ENCODE measurements at places on chromosomes 6 and 20. TPM values are rescaled to one million over a fixed set of nuclear protein-coding genes. Genes with fewer than 3 reads are reported as not detected.

Gene HCK
- total RNA-seq, result not detected

Gene COL12A1
- 20.4 TPM for total RNA-seq

Gene CPXM1
- 0.14 TPM for total RNA-seq

Gene DCDC2
- 80.4 TPM for total RNA-seq

Gene OR2J1
- not detected for total RNA-seq

Gene WFDC5
- total RNA-seq, result not detected

Gene KIAA1755
- total RNA-seq, result not detected

Gene CRIP3
- total RNA-seq, result 5.4 TPM

Gene UBE3D
- total RNA-seq, result 8.4 TPM

Gene LIME1
- total RNA-seq, result 25.8 TPM

Gene OOEP
- 7.0 TPM for total RNA-seq

Gene CAGE1
- not detected for total RNA-seq

Gene OR12D3
- total RNA-seq, result not detected

Gene GINS1
- total RNA-seq, result 10.3 TPM

DNA sequence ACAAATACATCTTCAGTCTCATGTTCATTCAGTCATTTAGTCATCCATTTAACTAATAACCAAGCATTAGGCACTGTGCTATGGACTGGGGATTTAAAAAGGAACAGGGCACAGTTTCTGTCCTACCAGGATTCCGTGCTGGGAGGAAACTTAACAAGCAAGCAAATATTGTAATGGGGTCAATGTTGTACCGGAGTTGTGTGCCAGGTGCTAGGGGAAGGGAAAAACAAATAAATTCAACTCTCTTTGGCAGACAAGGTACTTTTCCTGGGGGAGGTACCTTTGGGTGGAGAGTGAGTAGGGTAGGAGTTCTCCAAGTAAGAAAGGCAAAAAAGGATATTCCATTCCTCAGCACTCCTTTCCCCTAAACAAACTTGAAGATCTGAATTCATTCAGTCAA lies 90.3 kb downstream of the OLIG3 start:
- DNase-seq, result no peak

GRCh38 chr6:92587525-92587924 lies 831.8 kb downstream of the EPHA7 start:
- no peak for DNase-seq

GRCh38 chr20:3847429-3847940 lies 851 bp downstream of the MAVS start:
- no peak for DNase-seq

DNA sequence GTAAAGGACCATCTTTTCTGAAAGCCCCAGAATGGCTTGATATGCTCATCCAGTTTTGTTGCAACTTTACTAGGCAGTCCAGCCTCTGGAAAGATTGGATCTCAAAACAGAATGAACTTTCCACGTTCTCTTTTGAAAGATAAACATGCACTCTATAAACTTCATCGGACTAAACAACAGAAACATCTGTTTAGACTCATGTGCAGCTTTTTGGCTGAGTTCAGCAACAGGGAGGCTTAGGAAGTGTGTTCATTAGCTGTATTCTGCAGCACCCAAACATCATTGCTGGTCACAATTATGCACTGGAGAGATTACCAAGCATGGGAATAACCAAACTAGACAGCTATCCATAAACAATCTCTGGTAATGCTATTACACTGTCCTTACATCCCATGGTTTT lies 180.5 kb downstream of the TENT5A start:
- no peak for DNase-seq

GRCh38 chr6:92460133-92460532 lies 959.2 kb downstream of the EPHA7 start:
- DNase-seq, result no peak

DNA sequence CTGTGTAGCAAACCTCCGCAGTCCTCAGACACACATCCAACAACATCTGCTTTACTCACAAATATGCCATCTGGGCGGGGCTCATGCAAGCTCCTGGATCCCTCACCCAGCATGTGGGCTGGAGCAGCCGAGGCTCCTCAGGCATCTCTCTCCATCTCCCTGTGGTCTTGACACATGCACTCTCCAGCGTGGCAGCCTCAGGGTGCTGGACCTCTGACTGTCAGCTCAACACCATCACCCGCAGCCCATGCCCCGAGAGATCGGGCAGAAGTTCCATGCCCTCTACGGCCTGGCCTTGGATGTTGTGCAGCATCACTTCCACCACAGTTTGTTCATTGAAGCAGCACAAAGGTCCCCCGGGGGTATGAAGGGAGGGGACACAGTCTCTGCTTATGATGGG lies 32.6 kb upstream of the CD93 start:
- DNase-seq, result no peak

DNA sequence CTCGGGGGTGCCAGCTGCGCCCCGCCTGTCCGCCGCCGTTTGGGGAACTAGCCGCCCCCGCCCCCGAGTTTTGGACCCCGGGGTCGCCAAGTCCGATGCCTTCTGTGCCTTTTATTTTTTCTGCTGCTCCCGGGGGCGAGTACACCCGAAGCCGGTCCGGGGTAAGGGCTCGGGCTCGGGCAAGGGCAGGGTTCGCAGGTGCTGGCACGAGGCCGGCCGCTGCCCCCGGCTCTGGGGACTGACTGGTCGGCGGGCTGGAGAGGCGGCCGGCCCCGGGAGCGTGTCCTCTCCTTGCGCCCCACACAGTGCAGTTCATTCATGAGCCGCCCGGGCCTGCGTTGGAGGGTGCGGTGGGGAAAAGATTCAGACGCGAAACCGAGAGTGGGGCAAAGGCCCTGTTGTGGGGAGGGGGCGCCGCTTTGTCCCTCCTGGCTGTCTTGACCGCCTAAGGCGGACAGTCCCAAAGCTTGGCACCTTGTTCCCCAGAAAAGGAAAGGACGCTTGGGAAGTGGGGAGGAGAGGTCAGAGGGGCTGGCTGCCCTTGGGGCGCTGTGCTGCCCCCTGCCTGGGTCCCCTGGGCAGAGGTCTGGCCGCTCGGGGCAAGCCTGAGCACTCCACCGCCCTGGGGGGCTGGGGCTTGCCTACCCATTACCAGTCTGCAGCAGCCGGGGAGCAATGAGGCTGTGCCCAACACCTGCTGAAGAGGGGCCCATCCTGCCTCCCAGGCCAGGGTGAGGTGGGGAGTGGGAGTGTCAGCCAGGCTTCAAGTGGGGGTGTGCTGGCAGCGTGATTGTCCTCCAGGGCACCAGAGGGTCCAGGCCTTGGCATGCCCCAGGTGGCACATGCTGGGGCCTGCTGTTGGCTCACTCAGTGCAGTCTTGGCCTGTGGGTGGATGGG lies 915 bp downstream of the TMEM63B start:
- DNase-seq, result peak; percentile 69

DNA sequence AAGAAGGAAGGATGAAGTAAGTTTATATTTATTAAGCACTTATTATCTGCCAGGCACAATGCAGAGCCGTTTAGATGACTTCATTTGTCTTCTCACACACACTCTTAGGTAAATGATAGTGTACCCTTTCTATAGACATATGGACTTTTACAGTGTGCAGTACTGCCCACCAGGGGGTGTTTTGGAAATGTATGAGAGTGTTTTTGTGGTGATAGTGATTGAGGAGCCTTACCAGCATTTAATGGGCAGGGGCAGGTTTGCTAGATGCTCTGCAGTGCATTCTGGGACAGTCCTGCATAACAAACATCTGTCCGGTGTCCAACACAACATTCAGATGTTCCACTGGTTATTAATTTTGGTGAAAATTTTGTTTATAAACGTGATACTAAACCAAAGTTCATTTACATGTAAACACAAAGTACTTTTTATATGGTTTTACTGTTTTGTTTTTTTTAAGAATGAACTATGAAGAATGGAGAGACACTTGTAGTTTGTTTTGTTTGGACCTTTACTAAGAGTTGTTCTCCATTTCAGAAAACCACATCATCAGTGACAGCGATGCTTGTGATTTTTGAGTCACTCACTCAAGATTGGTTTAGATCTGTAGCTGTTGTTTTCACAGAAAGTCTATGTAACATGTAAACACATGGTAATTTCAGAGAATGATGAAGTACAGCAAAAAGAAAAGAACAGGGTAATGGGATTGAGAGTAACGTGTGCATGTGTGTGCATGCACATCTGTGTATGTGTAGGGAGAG lies 19.9 kb downstream of the KCNS1 start:
- DNase-seq, result peak; percentile 58

DNA sequence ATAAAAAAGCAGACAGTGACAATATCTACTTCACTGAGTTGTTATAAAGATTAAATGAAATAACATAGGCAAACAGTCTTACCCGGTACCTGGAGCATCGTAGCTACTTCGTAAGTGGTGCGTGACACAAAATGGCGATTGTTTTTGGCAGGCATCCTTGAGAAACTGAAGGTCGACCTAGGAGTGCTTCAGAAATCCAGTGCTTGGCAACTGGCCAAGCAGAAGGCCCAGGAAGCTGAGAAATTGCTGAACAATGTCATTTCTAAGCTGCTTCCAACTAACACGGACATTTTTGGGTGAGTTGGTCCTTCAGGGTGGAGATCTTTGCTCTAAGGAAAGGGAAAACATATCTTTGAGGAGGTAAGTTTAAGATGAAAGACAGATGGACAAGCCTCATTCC lies 4.8 kb downstream of the BPIFA2 start:
- no peak for DNase-seq

DNA sequence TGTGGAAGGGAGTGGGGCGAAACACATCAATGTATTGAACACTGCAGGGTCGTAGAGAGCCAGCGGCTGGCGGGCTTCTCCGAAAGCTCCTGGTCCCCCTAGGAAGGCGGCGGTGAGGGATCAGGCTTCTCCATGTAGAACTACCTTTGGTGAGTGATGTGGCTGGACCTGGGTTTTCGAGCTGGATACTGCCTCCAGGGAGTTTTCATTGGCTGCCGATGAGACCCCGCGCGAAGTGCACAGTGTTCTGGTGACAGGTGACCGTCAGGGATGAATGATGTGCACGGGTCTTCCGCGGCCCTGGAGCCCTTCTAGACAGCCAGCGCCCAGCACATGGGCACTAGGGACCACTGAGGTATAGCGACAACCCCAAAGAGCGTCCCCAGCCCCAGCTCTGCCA lies 16.4 kb downstream of the ABT1 start:
- no peak for DNase-seq

DNA sequence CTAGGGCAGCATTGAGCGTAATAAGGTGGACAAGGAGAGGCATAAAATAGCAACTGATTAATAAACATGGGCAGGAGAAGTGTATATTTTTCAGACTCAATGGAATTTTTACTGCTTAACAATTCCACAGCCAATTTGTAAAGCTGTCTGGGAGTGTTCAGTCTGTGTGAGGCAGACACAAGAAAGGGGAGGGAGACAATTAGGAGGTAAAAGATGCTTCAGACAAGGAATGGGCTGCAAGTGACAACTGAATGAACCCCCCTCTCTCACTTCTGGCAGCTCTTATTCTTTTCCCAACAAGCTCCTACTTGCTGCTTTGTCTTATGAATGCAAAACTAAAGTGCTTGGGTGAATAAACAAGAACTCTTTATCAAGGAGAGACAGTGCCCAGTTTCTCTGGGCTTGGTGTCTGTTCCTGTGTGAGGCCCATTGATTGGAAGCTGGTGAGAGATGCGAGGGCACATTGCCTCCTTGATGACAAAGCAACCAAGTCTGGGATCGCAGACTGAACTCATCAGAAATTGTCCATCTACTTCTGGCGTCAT lies 575.3 kb downstream of the RNF144B start:
- DNase-seq, result no peak

GRCh38 chr20:12211361-12211760 lies 293.7 kb downstream of the BTBD3 start:
- no peak for DNase-seq

DNA sequence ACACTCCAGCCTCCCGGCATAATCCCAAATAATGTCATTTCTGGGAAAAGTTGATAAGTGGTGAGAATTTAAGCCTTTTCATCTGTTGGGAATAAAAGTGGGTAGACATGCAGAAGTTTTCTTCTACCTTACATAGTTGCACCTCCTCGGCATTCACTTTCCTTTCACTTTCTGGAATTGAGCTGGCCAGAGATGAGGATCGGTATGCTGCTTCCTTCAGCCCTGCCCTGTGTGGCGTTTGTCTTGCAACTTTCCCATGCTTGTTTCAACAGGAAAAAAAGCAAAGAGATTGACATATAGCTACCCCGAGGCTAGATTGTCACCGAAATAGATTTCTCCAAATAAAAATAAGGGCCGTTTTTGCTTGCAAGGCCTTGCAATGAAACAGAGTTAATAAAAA lies 65.8 kb upstream of the JAG1 start:
- DNase-seq, result no peak

- no peak for DNase-seq
Observed at GRCh38 chr20:57484772-57485171, 40.2 kb downstream of the CTCFL start.

DNA sequence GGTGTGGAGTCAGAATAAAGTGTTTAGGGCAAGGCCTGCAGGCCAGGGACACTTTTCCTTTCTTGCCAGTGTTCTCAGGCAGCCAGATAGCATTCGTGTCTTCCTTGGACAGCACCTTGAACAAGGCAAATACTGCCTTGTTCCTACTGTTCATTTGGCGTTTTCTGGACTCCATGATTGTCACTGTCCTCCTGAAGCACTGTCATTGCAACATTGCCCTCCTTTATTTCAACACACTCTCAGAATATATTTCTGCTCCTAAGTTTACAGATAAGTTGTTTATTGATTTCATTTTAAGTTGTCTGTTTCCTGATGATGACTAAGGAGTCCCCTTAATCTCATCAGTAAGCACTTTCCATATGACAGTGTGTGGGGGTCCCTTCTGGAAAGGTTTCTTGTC lies 15.1 kb upstream of the DEF6 start:
- DNase-seq, result no peak

- DNase-seq, result peak; percentile 33
Observed at GRCh38 chr6:37550191-37550831, 50.6 kb upstream of the CCDC167 start.

- no peak for DNase-seq
Observed at GRCh38 chr6:116087437-116088027, 13.1 kb upstream of the NT5DC1 start.

DNA sequence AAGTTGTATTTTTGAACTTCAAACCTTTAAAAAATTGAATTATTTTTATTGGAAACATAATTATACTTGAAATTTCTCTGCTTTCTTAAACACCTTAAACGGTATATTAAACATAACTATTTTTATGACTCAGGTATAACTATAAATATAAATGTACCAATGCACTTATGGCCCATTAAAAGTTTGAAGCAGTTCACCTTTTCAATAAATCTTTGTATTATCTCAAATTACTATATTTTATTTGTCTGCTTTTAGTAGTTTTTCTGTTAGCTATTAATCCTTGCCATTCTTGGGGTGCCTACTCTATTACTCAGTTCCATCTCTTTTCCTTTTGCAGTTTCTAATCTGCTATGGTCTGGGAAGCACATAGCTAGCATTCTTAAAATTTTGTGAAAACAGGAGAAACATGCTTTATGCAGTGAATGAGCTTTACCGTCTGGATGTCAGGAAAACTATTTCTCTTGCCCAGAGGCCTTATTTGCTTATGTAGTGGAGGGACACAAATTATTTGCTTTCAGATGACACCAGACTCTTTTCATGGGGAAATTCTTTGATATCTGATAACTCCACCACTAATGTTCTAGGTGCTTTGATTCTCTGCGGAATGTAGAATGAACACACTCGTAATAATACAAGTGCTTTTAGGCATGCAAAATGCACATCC lies 378.9 kb upstream of the CITED2 start:
- DNase-seq, result no peak

GRCh38 chr6:137903274-137903932 lies 36.3 kb downstream of the TNFAIP3 start:
- no peak for DNase-seq

Data from Calu3 (cell line).